ENCODE measurements at places on chromosomes 16 and 17.

GRCh38 chr17:4833941-4834680 lies 971 bp downstream of the MINK1 start:
- peak; percentile 16 for DNase-seq

DNA sequence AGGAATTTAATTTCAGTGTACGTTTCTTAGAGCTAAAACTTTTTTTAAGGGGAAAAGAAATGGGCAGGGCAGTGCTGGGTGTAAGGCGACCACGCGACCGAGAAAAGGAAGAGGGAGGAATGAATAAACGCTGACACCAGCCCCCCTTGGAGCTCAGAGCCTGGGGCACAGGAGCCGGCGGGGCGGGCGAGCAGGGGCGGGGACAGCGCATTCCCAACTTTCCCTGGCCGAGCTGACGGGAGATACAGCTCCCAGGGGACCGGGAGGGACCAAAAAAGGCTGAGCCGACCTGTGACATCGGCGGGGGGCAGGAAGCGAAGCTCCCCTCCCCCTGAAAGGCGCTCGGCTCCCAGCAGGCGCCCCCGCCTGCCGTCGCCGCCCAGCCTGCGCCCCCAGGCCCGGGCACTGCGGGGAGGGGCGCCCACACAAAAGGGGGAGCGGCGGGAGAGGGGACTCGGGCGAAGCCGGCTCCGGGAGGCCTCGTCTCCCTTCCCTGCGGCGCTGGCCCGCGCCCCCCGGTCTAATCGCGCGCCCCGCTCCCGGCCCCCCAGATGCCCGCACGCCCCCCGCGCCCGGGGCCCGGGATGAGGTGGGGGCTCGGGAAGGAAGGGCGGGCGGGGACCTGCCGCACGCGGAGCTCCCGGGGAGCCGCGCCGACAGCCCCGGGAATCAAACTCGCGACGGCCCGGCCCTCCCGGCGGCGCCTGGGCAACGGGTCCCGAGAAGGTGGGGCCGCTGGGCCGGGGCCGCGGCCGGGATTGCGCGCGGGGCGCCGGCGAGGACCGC lies 622 bp downstream of the CUEDC1 start:
- peak; percentile 91 for DNase-seq

- peak; percentile 25 for DNase-seq
Measured at GRCh38 chr17:38322156-38322779, 21.5 kb downstream of the GPR179 start.

DNA sequence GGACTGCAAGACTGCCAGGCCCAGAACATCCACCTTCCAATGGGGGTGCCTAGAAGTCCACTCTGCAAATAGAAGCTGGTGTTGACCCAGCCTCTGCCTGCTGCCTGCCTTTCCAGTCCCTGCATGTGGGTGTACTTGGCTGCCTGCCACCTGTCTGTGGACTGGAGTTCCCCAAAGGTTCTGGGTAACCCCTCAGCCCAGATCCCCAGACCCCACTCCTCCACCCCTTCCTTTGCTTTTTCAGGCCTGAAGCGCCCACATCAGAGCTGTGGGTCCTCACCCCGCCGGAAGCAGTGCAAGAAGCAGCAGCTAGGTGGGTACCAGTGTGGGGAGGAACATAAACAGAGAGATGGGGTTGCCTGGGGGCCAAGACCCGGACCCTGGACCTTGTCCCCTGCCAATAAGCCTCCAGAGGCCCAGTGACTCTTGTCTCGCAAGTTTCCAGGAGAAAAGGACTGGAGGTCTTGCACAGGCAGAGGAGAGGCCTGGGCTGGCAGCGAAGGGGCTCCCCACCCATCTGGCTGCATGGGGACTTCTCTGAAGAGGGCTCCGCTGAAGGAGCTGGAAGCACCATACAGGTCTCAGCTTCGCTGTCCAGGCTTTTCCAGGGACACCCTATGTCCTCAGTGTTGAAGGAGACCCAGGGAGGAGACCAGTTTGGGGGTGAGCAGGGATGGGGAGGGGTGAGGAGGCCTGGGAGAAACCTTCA lies 34.3 kb downstream of the NLRC5 start:
- DNase-seq: no peak

GRCh38 chr17:57092779-57093178 lies 7.7 kb downstream of the AKAP1 start:
- no peak for DNase-seq

GRCh38 chr16:49836668-49837067 lies 19.2 kb downstream of the ZNF423 start:
- DNase-seq: no peak

- peak; percentile 47 for DNase-seq
Measured at GRCh38 chr17:74296548-74296936, 22.5 kb downstream of the DNAI2 start.

GRCh38 chr17:44782326-44782850 lies 23.6 kb downstream of the ADAM11 start:
- DNase-seq: no peak

- DNase-seq: no peak
Measured at GRCh38 chr16:21989133-21989532, 11.8 kb downstream of the PDZD9 start.

DNA sequence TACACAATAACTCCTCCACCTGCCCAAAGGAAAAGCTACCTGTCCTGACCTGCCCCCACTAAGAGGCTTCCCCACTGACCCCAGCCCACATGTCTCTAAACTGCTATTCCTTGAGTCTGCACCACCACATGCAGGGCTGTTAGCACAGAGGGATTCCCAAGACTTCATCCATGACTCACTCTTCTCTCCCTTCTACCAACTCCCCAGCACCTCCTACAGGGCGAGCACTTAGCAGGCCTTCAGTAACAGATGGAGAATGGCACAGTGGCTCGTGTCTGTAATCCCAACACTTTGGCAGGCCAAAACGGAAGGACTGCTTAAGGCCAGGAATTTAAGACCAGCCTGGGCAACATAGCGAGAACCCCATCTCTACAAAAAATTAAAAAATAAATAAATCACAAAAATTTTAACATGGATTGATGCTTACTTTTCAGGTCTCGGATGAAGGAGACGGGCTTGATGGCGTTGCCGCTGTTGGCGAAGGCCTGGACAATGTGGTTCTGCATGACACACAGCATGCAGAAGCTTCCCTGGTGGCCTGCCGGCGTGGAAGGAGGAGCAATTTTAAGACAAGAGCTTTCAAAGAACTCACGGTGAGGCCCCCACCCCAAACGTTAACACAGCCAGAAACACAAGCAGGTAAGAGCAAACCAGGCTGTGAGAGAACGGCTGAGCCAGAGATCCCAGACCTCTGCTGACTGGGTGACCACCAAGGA lies 12.0 kb downstream of the USP36 start:
- DNase-seq: no peak

GRCh38 chr16:71880176-71880575 lies 3.8 kb downstream of the ZNF821 start:
- no peak for DNase-seq

GRCh38 chr16:52441886-52442285 lies 105.1 kb downstream of the TOX3 start:
- no peak for DNase-seq

DNA sequence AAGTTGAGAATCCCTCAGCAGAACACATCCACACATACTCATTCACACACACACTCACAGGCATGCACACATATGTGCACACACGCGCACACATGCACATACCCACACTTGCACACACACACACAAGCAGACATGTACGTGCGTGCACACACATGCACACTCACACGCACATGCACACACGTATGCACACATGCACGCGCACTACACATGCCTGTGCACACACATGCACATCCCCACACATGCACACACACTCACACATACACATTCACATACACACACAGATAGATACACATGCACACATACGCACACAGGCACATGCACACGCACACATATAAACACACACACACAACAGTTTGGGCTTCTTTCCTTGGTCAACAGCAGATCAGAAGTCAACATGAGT lies 24.0 kb downstream of the GSG1L start:
- no peak for DNase-seq

DNA sequence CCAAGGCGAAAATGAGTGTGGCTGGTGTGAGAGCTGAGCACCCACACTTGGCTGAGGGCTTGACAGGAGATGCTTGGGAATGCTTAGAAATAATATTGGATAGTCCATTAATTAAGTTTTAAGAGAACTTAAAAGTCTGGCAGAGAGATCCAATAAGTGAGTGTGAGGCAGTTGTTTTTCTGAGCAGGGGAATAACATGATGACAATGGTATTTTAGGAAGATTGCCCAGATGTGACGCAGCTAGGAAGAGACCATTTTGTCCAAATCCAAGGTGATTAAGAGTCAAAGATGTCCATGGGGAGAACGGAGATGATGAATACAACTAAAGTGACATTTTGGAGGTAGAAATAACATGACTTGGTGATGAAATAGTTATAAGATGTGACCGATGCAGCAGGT lies 102.8 kb upstream of the AXIN2 start:
- no peak for DNase-seq

- no peak for DNase-seq
Measured at GRCh38 chr16:87176735-87177134, 140.5 kb downstream of the C16orf95 start.

DNA sequence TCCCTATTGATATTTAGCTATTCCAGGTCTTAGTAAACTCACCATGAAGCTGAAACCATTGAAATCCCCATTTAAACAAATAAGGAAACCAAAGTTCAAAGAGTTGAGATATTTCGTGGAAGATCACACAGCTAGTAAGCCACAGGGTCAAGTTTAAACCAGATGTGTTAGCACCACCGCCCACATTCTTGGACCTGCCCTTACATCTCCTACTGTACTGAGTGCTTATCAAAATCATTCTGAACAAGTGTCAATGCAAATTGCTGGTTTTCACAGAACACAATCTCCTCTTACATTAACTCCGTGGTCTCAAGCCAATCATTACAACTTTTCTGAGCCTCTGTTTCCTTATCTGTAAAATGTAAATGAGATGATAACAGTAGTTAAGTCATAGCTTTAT lies 676.2 kb downstream of the CDH11 start:
- no peak for DNase-seq

DNA sequence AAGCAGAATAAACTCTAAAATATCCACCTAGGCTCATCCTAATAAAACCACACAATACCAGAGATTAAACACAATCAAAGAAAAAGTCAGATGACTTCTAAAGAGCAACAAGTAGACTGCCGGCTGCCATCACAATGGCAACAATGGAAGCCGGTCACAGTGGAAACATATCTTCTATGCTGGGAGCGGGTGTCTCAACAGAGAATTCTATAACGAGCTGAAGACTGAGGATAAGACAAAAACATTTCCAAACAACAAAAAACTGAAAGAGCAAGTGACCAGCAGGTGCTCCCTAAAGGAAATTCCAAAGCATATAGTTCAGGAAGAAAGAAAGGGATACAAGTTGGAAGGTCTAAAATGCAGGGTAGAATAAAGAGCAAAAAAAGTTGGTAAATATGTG lies 8.9 kb downstream of the NSMCE1 start:
- DNase-seq: no peak

GRCh38 chr17:65975878-65976277 lies 216.1 kb downstream of the CEP112 start:
- no peak for DNase-seq

DNA sequence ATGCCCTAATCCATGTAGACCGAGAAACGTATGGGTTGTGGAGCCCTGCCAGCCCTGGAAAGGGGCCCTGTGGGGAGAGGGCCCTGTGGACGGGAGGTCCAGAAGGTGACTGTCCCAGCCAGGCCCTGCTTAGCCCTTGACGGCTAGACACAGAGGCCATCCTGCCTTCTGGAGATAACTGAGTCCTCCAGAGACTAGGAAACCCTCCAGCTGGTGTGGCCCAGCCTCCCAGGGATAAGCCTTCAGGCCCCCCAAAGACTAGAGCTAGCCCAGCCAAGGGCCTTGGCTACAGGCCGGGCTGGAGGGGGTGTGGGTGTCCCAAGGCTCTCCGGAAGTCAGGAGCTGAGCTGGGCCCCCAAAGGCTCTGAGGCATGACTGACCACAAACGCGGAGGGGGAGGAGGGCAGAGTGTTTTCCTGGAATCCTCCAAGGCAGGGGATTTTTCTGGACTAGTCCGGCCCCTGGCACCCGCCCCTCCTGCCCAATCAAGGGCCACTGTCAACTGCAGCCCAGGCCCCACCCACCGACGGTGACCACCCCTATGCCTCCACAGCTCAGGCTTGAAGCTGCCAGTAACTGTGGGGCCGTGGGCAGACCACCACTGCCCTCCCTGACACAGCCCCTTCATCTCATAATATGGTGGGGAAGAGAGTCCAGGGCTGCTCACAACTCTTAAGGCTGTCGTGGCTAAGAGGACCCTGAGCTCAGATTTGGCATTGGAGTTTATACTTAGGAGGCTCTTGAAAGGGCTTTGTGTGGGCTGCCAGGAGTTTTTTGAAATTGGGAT lies 885 bp upstream of the VASN start:
- DNase-seq: no peak

GRCh38 chr17:78147315-78147998 lies 1.3 kb downstream of the C17orf99 start:
- no peak for DNase-seq

DNA sequence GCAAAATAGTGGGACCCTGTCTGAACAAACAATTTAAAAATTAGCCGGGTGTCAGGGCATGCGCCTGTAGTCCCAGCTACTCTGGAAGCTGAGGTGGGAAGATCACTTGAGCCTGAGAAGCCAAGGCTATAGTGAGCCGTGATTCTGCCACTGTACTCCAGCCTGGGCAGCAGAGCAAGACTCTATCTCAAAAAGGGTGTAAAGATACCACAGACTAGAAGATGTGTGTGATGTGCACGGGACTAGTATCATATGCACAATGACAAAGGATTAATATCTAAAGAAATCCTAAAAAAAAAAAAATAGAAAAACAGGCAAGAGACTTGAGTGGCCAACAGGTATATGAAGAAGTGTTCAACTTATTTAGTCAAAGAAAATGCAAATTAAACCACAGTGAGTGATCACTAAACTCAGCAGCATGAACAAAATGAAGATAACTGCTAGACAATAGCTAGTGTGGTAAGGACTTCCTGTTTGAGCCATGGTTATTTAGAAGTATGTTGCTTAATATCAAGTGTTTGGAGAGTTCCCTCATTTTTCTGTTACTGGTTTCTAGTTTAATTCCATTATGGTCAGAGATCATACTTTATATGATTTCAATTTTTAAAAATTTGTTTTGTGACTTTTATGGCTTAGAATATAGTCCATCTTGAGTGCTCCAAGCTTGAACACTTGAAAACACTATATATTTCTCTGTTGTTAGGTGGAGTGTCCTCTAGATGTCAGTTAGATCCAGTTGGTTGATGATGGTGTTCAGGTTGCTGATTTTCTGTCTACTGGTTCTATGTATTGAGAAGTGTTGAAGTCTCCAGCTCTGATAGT lies 14.7 kb upstream of the SLX4 start:
- DNase-seq: no peak

GRCh38 chr17:67514998-67515397 lies 137.9 kb downstream of the PITPNC1 start:
- peak; percentile 68 for DNase-seq

GRCh38 chr17:48153691-48154358 lies 46.3 kb downstream of the SNX11 start:
- DNase-seq: peak; percentile 51

GRCh38 chr16:64654178-64654577 lies 467.7 kb downstream of the CDH11 start:
- no peak for DNase-seq

GRCh38 chr16:84780544-84781376 lies 39.0 kb upstream of the CRISPLD2 start:
- no peak for DNase-seq

Data from NCI-H2171 treated with DMSO at 0.1 percent for 48 hours (cell line).